ENCODE measurements at places on chromosomes 16 and 17.
A peak's percentile ranks its signal among the peaks of the same experiment; 100 is the strongest.

- DNase-seq = no peak
These were observed 211.2 kb downstream of the RPTOR start for GRCh38 chr17:80755650-80756405.

GRCh38 chr16:20948444-20948843, 47.9 kb downstream of the LYRM1 start:
- DNase-seq = no peak

GRCh38 chr16:4283939-4284338, 11.1 kb upstream of the TFAP4 start:
- DNase-seq = no peak

DNA sequence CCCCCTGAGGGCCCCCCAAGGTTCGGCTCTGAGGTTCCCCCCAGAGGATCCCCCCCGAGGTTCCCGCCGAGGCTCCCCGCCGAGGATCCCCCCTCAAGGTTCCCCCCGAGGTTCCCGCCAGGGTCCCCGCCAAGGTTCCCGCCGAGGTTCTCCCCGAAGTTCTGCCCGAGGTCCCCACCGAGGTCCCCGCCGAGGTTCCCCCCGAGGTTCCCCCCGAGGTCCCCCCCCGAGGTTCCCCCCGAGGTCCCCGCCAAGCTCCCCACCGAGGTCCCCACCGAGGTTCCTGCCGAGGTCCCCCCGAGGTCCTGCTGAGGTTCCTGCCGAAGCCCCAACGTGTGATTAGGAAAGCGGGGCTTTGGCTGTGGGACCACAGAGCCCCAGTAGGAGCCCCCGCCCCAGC, 32.2 kb upstream of the SSTR5 start:
- DNase-seq = no peak

DNA sequence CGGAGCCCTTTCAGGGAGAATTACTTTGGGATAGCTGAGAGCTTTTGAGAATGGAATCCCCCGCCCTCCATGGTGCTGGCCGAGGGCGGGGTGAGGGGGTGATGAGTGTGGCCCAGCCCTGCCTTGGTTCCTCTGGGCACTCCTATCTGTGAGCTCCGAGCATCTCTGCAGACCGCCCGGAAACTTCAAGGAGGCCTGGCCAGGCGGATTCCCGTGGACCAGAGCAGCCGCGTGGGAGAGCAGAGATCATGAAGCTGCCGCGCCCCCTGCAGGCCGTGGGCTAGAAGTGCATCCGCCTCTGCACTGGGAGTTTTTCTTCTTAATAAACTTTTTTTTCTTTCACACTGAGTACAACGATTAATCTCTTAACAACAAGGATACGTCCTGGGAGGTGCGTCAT, 392.9 kb upstream of the EEF2KMT start:
- DNase-seq = no peak

DNA sequence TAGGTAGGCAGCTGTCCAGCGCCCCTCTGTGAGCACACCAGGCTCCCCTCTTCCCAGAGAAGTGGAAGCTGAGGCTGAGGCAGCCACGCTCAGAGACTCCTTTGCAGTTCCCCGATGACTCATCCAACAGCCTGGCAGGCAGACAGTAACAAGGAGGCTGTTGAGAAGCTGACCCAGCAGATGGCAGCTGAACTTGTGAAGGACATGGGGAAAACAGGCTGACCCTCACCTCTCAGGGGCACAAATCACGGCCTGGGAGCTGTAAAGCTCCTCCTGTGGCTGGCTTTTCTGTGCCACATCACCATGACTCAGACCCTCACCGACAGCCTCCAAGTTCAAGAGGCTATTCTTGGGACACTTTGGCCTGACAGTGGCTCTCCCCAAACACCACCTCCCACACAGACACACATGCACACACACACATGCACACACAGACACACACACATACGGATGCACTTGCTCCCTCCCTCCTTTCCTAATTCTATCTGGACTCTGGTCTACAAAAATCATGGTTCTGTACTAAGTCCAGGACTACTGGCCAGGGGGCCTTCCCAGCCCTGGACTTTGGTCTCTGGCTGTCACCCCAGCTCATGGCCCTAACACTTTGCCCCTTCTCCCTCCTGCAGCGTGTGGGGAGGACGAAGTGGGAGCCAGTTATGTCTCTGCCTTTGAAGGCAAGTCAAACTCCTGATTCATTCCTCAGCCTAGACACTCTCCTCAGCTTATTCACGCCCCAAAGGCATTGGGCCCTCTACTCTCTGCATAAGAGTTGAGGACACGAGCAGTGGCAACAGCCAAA, 23.2 kb downstream of the MAP3K14 start:
- no peak for DNase-seq

GRCh38 chr16:56866955-56867830, 2.2 kb downstream of the SLC12A3 start:
- peak; percentile 67 for DNase-seq

DNA sequence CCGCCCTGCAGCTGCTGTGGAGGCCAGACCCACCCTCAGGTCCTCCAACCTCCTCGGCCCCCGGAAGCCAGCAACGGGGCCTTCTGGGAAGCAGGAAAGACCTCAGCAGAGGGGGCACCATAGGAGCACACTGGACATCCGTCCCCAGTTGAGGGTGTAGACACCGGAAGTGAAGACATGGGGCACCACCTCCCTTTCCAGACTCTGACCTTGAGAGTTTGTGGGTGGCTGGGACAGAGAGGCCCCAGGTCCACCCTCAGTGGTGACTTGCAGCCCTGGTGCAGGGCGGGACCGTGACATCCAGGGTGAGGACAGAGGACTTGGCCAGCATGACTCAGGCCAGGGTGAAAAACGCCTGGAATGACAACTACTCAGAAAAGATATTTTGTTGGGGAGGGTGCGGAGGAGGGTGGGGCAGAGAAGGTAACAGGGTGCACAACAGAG, 19.9 kb downstream of the CEP295NL start:
- DNase-seq = peak; percentile 75

GRCh38 chr17:69593716-69594115, 179.2 kb downstream of the MAP2K6 start:
- DNase-seq = no peak

DNA sequence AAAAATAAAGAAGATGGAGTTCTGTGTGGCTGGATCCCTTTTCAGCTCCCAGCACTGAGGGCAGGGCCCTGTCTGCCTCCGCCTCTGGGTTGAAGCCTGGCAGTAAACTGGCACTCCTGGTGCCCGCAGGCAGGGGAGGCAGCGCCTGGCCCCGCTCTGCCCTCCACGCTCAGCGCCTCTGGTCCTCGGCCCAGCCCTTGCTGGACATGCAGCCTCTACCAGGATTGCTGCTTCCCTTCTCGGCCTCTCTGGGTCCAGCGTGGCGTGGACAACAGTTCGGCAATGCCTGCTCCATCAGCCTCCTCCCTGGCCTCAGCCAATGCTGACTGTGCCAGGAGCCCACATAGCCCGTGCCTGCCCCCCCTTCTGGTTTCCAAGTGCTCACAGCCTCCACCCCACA, 84.4 kb upstream of the CHMP6 start:
- no peak for DNase-seq

DNA sequence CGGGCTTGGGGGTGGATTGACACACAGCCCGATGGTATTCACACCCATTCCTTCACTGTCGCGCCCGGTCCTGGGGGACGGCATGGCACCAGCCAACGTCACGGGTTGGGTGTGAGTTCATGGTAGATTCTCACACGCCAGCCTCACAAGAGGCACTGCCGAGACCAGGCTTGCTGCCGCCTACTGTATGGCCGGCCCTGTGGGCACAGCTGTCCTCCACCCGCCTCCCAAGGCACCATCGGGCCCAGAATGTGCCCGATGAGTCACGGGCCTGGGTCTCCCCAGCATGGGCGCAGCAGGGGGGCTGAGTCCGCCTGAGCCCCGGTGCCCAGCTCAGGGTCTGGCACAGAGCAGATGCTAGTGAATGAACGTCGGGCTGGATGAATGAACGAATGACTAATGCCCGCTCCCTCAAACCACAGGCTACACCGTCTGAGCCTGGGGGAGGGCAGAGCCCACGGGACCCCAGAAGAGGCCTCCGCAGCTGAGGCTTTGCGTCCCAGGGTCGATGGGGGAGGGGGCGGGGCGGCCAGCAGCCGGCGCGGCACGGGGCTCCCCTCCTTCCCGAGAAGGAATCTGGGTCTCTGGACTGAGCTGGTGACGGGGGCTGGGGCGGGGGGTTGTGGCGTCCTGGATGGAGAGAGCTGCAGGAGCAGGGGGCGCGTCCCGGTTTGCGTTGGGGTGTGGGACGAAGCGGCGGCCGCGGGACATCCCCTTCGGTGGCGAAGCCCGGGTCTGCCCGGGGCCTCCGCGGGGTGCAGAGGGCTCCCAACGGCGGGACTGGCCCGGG, 829 bp downstream of the PITPNM3 start:
- DNase-seq = no peak

- DNase-seq = no peak
These were observed 70.3 kb downstream of the CREBBP start for GRCh38 chr16:3810198-3810664.

- DNase-seq = no peak
These were observed 23.4 kb downstream of the NME2 start for GRCh38 chr17:51189628-51190027.

DNA sequence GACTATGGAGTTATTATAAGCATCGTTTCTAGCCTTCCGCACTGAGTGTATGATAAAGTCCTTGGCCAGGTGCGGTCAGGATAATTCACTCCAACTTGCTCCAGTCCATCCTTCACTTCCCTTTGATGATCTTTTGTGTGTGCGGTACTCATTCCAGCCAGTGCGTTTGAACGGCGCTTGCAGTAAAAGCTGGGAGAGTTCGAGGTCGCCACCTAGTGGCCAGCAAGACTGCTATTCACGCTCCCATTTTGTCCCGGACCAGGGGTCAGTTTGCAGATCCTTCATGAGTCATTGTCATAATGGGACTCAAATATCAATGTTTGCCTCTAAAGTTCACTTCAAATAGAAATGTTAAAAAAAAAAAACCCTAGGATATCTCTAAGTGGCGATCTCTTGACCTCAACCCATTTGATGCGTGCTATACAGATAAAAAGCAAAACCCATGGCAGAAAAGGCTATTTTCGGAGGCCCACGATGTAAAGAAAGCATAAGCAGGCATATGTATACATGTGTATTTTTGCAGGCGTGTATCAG, 417.1 kb downstream of the TMEM114 start:
- DNase-seq = peak; percentile 83

- DNase-seq = no peak
These were observed 10.1 kb downstream of the PLXDC1 start for GRCh38 chr17:39141294-39141693.

DNA sequence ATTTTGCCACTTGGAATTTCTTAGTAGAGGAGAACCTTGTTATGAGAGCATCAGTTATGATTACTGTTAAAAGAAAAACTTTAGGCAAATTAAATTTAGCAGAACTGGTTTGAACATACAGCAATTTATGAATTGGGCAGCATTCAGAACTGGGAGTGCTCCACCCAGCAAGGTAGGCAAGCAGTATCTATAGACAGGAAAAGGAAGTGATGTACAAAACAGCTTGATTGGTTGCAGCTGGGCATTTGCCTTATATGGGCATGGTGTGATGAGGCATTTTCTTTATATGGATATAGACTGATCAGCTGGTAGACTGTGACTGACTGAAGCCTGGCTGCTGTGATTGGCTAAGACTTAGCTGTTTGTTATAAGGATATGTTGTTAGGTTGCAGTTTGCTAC, 17.6 kb upstream of the CYLD start:
- no peak for DNase-seq

GRCh38 chr17:27888945-27889344, 4.2 kb downstream of the LYRM9 start:
- no peak for DNase-seq

- no peak for DNase-seq
These were observed 278.3 kb downstream of the KCNJ2 start for GRCh38 chr17:70447588-70447987.

- no peak for DNase-seq
These were observed 409.9 kb upstream of the ZFHX3 start for GRCh38 chr16:73457851-73458250.

DNA sequence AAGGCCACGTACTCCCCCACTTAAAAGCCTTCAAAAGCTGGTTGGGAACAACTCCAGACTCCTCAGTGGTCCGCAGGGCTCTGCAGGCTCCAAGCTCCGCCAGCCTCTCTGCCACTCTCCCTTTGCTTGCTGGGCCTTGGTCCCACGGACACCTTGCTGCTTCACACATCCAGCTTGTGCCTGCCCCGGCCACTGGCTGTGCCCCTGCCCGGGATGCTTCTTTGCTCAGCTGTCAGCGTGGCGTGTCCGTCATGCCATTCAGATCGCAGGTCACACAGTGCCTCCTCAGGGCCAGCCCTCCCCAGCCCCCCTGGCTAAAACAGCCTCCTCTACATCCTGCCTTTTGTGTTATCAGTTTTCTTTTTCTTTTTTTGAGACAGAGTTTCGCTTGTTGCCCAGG, 11.8 kb downstream of the ASPHD1 start:
- DNase-seq = no peak

- DNase-seq = no peak
These were observed 281.3 kb downstream of the SOX9 start for GRCh38 chr17:72401883-72402726.

DNA sequence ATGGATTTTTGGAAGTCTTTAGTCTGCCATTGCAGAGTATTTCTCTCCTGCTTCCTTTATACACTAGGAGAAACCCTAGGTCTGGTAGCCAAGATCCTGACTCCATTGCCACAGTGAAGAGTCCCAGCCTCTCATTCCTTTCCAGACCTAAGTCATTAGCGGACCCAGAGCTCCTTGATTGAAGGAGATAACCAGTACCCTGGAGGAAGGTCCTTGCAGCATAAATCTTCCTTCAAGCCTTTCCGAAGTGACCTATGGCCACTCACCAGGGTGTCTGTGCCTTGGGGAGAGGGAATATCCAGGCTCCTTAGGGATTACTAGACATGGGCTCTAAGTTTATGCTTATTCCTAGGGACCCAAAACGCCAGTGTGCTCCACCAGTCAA, 35.8 kb downstream of the BCL7C start:
- no peak for DNase-seq

GRCh38 chr17:50350733-50351132, 4.8 kb downstream of the XYLT2 start:
- DNase-seq = no peak

GRCh38 chr17:14119546-14119945, 50.2 kb downstream of the COX10 start:
- no peak for DNase-seq

- no peak for DNase-seq
These were observed 16.5 kb upstream of the ZFHX3 start for GRCh38 chr16:73064212-73064993.

DNA sequence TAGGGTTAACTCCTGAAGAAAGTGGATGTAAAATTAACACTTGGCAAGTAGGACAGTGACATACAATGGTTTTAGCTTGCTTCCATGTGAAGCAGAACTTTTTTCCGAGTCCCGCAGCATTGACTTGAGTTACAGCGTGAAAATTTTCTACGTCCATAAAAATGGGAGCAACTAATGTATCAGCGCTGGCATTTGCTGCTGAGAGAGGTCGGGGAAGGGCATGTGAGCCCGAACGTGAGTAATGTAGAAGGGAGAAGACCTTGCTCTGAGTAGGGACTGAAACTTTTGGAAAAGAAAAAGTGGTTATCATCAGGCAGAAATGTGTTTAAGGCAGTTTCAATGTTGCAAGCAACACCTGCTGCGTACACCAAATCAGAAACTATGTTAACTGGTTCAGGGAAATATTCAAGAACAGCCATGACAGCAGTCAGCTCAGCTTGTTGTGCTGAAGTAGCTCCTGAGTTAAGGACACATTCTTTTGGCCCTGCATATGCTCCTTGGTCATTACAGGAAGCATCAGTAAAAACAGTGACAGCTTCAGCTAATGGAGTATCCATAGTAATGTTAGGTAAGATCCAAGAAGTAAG, 70.9 kb upstream of the ARL4D start:
- no peak for DNase-seq

- DNase-seq = no peak
These were observed 5.3 kb upstream of the HSD11B2 start for GRCh38 chr16:67425580-67425979.
